ENCODE measurements at places on chromosomes 16 and 17.
A peak's percentile ranks its signal among the peaks of the same experiment; 100 is the strongest.

- no peak for DNase-seq
Measured at GRCh38 chr17:82328994-82329507, 4.5 kb downstream of the SECTM1 start.

- DNase-seq = peak; percentile 34
Measured at GRCh38 chr17:5499476-5500231, 13.3 kb downstream of the MIS12 start.

GRCh38 chr17:17043461-17044271 lies 1.4 kb downstream of the MPRIP start:
- DNase-seq = peak; percentile 57

- peak; percentile 81 for DNase-seq
Measured at GRCh38 chr17:77489893-77490255, 349.1 kb downstream of the SEC14L1 start.

DNA sequence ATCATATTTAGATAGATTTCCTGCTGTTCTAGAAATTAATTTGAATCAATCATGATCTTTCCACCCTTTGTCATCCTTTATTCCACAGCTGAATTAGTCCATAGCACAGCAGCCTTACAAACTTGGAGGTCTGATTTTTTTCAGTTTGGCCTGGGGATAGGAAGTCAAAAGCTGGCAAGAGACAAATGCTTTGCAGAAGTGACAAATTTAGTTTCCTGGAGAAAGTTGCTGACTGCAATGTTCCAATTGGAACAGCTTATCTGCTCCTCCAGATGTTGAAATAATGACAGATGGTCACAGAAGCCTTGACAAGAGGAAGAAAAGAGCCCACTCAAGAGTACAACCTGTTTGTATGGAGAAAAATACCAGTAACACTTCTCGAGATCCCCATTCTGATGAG lies 1276.1 kb upstream of the CDH8 start:
- peak; percentile 1 for DNase-seq

GRCh38 chr16:85428899-85429775 lies 184.0 kb upstream of the GSE1 start:
- no peak for DNase-seq

- no peak for DNase-seq
Measured at GRCh38 chr16:48448841-48449481, 63.7 kb upstream of the SIAH1 start.

GRCh38 chr17:53061446-53061845 lies 761.3 kb upstream of the KIF2B start:
- no peak for DNase-seq
